ENCODE measurements at places on chromosomes 3 and 15. TPM values are rescaled to one million over a fixed set of nuclear protein-coding genes. Genes with fewer than 3 reads are reported as not detected.

- no peak overlapping the region for H3K27ac ChIP-seq
- no peaks in the 10 kb centered on the region for H3K36me3 ChIP-seq
- no peak for DNase-seq
- H3K27me3 ChIP-seq: no peaks in the 10 kb centered on the region
These were observed 229.6 kb upstream of the FEZF2 start for GRCh38 chr3:62602987-62603386.

GRCh38 chr15:31001702-31002101 lies 10.3 kb upstream of the MTMR10 start:
- H3K36me3 ChIP-seq: no peaks in the 10 kb centered on the region
- H3K4me3 ChIP-seq: no peak overlapping the region
- 0 out of 2 replicates have a peak, but pooled peaks cover 2% of the 10 kb centered on the region for H3K27me3 ChIP-seq

GRCh38 chr3:133955892-133956291 lies 60.2 kb upstream of the RAB6B start:
- H3K4me3 ChIP-seq: no peak overlapping the region
- H3K36me3 ChIP-seq: no peaks in the 10 kb centered on the region
- no peak for DNase-seq
- H3K4me1 ChIP-seq: no peaks in the 10 kb centered on the region
- H3K27me3 ChIP-seq: no peaks in the 10 kb centered on the region

DNA sequence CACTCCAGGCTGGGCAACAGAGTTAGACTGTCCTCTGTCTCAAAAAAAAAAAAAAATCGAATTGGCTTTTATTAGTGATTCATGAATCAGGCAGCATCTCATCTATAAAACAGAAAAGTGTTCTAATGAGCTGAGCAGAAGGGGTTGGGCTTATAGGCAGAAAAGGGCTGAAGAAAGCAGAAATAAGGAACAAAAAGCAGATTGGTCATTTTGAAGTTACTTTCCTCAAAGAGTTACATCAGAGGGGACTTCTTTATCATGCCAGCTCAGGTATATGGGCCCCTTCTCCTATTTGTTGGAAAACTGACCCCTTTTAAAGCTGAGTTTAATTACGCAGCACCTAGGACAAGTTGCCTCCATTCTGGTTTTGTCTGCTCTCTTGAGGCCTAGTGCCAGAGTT lies 722 bp upstream of the POGLUT1 start:
- peaks cover 34% of the 10 kb centered on the region for H3K4me1 ChIP-seq
- peak; percentile 62 for DNase-seq
- peak overlapping the region; percentile 95 for H3K4me3 ChIP-seq
- peak overlapping the region; percentile 42 for H3K27ac ChIP-seq
- no peaks in the 10 kb centered on the region for H3K27me3 ChIP-seq

DNA sequence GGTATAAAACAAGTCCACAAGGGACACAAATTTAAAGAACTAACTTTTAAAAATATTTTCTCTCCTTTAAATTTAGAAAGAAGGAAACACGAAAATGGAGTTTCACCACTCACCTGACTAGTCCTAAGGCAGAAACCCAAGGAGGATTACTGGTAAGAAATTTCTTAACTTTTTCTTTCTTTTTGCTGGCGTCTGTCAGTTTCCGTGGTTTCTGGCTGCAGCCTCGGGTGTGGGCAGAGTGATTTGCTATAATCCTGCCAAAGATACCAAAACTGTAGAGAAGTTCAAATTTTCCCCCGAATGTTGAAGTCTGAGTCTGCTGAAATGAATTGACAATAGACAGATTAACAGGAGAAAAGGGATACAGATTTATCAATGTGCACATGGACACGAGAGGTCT lies 843.6 kb upstream of the ALCAM start:
- H3K4me1 ChIP-seq: peaks cover 86% of the 10 kb centered on the region
- H3K4me3 ChIP-seq: peak overlapping the region; percentile 47
- no peaks in the 10 kb centered on the region for H3K36me3 ChIP-seq
- H3K27me3 ChIP-seq: no peaks in the 10 kb centered on the region
- DNase-seq: peak; percentile 66

GRCh38 chr3:67000009-67000408 lies 1.9 kb downstream of the KBTBD8 start:
- peaks cover 43% of the 10 kb centered on the region for H3K36me3 ChIP-seq
- peaks cover 83% of the 10 kb centered on the region for H3K4me1 ChIP-seq
- peak overlapping the region; percentile 81 for H3K4me3 ChIP-seq
- H3K27me3 ChIP-seq: no peaks in the 10 kb centered on the region
- peak; percentile 92 for DNase-seq
- peak overlapping the region; percentile 85 for H3K27ac ChIP-seq

- H3K27ac ChIP-seq: no peak overlapping the region
- H3K27me3 ChIP-seq: no peaks in the 10 kb centered on the region
- H3K36me3 ChIP-seq: no peaks in the 10 kb centered on the region
- no peaks in the 10 kb centered on the region for H3K4me1 ChIP-seq
- DNase-seq: no peak
- H3K4me3 ChIP-seq: no peak overlapping the region
These were observed 999 bp downstream of the INSYN1 start for GRCh38 chr15:73751899-73752805.

DNA sequence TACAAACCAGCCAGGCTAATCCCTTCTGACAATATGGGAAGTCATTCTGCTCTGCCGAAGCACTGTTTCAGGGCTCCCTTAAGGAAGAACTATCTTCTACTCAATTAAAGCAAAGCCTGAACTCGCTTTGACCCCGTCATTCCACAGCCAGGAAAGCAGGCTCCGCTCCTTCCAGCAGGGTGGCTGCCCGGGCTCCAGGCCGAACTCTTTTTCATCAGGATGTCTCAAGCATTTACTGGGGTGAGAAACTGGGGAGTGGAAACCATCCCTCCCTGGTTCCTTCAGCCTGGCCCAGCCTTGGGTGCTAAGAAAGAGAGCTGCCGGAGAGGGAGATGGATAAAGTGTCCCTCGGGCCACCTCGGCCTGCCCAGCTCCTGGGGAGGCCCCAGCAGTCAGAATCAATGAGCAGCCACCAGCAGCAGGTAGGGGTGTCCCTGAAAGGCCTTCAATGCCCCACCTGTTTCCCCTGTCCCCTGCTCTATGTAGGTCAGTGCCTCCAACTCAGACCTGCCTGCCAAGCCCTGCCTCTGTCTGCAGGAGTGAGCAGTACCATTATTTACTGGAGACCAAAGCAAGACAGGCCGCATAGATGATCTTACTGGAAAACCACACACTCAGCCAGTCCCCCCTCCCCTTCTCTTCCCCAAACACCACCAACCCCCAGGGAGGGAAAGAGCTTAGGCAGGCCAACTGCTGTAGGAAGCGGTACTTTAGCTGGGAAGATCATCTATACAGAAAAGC lies 225.6 kb upstream of the TLE3 start:
- DNase-seq: no peak
- H3K4me1 ChIP-seq: peaks cover 58% of the 10 kb centered on the region
- H3K4me3 ChIP-seq: no peak overlapping the region
- no peaks in the 10 kb centered on the region for H3K27me3 ChIP-seq
- no peak overlapping the region for H3K27ac ChIP-seq

- no peak overlapping the region for H3K4me3 ChIP-seq
- H3K4me1 ChIP-seq: no peaks in the 10 kb centered on the region
- no peak overlapping the region for H3K27ac ChIP-seq
- no peak for DNase-seq
- H3K36me3 ChIP-seq: no peaks in the 10 kb centered on the region
These were observed 119.3 kb upstream of the CCNL1 start for GRCh38 chr3:157279237-157279636.

GRCh38 chr15:42149493-42150218 lies 6.8 kb downstream of the PLA2G4F start:
- H3K4me1 ChIP-seq: no peaks in the 10 kb centered on the region
- no peak overlapping the region for H3K27ac ChIP-seq
- no peak overlapping the region for H3K4me3 ChIP-seq
- no peak for DNase-seq
- H3K36me3 ChIP-seq: no peaks in the 10 kb centered on the region

DNA sequence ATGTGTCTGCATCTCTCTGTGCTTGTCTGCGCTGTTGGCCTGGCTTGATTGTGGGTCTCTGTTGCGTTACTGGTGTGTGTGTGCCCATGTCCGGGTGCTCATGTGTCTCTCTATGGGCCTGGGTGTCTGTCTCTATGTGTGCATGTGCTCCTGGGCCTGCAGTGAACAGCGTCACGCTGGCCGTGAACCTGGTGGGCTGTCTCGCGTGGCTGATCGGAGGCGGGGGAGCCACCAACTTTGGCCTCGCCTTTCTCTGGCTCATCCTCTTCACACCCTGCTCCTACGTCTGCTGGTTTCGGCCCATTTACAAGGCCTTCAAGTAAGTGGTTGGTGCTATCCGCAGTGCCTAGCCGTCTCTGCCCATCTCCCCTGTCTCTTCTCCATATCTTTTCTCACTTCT lies 7.0 kb upstream of the PPCDC start:
- H3K4me3 ChIP-seq: no peak overlapping the region
- no peak for DNase-seq
- peaks cover 37% of the 10 kb centered on the region for H3K4me1 ChIP-seq
- H3K27ac ChIP-seq: no peak overlapping the region

Gene ACTC1
- total RNA-seq: not detected

Data from Karpas-422 (cell line).